ENCODE measurements at places on chromosomes 6 and 20.
A peak's percentile ranks its signal among the peaks of the same experiment; 100 is the strongest.

DNA sequence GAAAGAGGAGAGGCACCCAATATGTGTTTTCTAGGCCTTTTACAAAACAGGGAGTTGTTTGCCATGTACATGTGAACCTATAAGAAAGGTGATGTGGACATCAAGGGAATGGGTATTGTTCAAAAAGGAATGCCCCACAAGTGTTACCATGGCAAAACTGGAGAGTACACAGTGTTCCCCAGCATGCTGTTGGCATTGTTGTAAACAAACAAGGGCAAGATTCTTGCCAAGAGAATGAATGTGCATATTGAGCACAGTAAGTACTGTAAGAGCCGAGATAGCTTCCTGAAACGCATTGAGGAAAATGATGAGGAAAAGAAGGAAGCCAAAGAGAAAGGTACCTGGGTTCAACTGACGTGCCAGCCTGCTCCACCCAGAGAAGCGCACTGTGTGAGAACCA lies 13.1 kb downstream of the QRSL1 start:
- DNase-seq = no peak

- DNase-seq = no peak
These were observed 44.2 kb upstream of the SCRT2 start for GRCh38 chr20:719816-720215.

GRCh38 chr6:23446469-23446967 lies 679.5 kb upstream of the NRSN1 start:
- DNase-seq = peak; percentile 44

DNA sequence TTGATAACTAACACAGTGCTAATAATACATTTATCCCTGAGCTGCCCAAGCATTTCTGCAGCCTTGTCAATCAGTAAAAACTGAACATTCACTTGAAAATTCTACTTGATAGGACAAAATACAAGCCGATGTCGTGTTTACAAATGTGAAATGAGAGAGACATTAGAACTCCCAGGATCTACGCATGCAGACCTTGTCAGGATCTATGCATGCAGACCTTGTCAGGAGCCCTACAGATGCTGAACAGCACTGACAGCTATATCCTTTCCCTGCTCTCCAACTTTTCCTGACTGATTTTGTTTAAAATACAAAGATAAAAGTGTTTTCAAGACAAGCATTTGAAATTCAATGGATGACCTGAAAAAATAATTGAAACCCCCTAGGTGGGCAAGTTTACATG lies 28.9 kb downstream of the INSM1 start:
- DNase-seq = no peak

- DNase-seq = peak; percentile 56
These were observed 754.6 kb downstream of the KIF16B start for GRCh38 chr20:15818651-15819071.

GRCh38 chr6:27834384-27834783 lies 77.8 kb downstream of the OR2B2 start:
- DNase-seq = no peak

DNA sequence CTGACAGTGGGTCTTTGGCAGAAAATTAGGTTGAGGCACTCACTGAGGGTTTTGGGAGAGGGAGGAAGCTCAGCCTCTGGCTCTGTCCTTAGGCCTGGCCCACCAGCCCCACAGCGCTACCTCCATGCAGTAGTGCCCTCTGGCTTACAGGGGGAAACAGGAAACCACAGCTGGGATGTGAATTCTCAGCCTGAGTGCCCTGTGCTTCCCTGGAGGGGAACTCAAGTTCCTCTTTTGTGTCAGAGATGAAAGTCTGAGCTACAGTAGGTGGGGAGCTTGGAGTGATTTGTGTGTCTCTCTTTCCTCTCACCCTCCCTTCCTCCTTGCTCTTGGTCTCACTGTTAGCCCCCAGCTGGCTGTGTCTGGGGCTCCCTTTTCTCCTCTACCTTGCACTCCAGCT lies 48.2 kb upstream of the BLCAP start:
- DNase-seq = no peak

- no peak for DNase-seq
These were observed 383.3 kb downstream of the TAF4 start for GRCh38 chr20:61682114-61682995.

DNA sequence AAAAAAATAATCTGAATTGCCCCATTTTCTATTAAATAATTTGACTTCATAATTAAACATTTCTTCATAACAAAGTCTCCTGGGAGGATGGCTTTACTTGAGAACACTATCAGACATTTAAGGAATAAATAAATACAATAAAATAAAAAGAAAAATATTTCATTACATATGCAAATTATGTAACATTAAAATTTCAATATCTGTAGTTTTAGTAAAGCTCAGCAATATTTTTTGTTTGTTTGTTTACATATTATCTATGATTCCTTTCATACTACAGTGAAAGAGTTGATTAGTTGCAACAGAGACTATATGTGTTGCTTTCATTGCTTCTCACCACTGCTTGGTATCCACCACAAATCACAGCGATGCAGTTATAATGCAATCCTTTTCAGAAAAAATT lies 474.9 kb upstream of the GJE1 start:
- DNase-seq = no peak
